ENCODE measurements at places on chromosomes 6 and 20. TPM values are rescaled to one million over a fixed set of nuclear protein-coding genes. Genes with fewer than 3 reads are reported as not detected.

The NDUFAF4 gene
- 57.6 TPM for total RNA-seq

The PNPLA1 gene
- not detected for total RNA-seq

The FAM209B gene
- total RNA-seq: not detected

The CCHCR1 gene
- 23.4 TPM for total RNA-seq

The NOTCH4 gene
- total RNA-seq: 2.6 TPM

The DDRGK1 gene
- 43.5 TPM for total RNA-seq

The NOX3 gene
- total RNA-seq: not detected

The MATN4 gene
- total RNA-seq: 0.10 TPM

The TMX4 gene
- 56.6 TPM for total RNA-seq

The TAP2 gene
- total RNA-seq: 18.3 TPM

The BCAS1 gene
- total RNA-seq: not detected

The SYCP2L gene
- total RNA-seq: 0.49 TPM

The GHRH gene
- total RNA-seq: not detected

The CD40 gene
- total RNA-seq: 0.72 TPM

The ANKRD66 gene
- not detected for total RNA-seq

The PSMB9 gene
- total RNA-seq: 174 TPM

The BTNL2 gene
- total RNA-seq: not detected

The PLEKHG1 gene
- 0.12 TPM for total RNA-seq

The LRRC73 gene
- total RNA-seq: 0.60 TPM

The SLC22A3 gene
- 2.2 TPM for total RNA-seq

The LCA5 gene
- total RNA-seq: 5.4 TPM

The CAGE1 gene
- total RNA-seq: not detected

The LPIN3 gene
- 4.5 TPM for total RNA-seq

The KHDC1 gene
- 2.1 TPM for total RNA-seq

The RWDD2A gene
- 3.0 TPM for total RNA-seq

The GGTLC1 gene
- not detected for total RNA-seq

The PTCRA gene
- total RNA-seq: not detected

All from RPMI7951 (cell line).